Ureter (tissue), 1 donor: ENCODE measurements at places on chromosomes 6 and 20.

GRCh38 chr6:47767102-47767501 lies 14.7 kb upstream of the OPN5 start:
- no peak for DNase-seq

GRCh38 chr6:122653094-122653493 lies 42.9 kb downstream of the PKIB start:
- DNase-seq: no peak

DNA sequence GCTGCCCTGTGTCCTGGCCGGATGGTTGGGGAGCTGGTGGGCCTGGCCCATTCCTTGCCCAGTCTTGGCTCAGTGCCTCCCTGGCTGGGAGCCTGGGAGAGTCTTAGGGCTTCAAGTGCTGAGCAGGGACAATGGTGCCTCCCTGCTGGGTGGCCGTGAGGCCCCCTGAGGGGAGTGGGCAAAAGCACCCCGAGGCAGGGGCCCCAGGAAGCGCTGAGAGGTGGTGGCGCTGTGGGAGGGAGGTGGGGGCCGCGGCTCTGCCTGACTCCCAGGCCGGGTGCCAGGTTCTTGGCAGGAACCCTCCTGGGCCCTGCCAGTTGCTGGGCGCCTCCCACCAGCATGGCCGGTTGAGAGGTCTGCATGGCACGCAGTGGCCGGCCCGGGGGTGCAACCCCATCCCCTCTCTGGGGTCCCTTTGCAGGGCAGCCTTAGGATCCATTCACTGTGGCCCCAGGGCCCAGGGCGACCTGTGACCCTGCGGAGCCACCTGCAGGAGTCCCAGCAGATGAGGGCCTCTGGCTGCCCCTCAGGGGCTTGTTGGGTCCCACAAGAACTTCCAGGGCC lies 9.2 kb upstream of the RPS21 start:
- DNase-seq: no peak

DNA sequence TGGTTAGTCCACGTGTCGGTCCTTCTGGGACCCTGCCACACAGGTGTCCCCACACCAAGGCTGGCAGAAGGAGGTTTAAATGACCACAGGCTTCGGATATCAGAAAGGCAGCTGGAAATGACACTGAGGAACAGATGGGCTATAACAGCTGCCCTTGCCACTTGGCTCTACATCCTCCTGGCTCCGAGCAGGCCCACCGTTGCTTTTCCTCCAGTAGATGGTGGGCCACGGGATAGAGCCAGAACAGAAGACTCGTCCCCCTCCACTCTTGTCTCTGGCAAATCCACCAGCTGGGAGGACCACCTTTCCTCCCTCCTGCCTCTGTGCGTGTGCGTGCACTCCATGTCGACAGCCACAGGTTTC lies 17.6 kb downstream of the WRNIP1 start:
- DNase-seq: no peak

GRCh38 chr6:113857556-113858479 lies 673 bp downstream of the MARCKS start:
- DNase-seq: peak; percentile 52

GRCh38 chr6:27616328-27617045 lies 143.6 kb upstream of the ZNF184 start:
- no peak for DNase-seq

GRCh38 chr20:17141568-17141967 lies 85.3 kb upstream of the PCSK2 start:
- DNase-seq: no peak

GRCh38 chr20:62504323-62504722 lies 28.5 kb upstream of the GATA5 start:
- no peak for DNase-seq

- no peak for DNase-seq
Measured at GRCh38 chr6:21610341-21610740, 16.8 kb downstream of the SOX4 start.
